Stimulated activated CD8-positive, alpha-beta memory T cell treated with anti-CD3 and anti-CD28 coated beads, Interleukin-7, amount 100 ng/mL, for 1 hour (primary cell): ENCODE measurements at places on chromosomes 3 and 15.

DNA sequence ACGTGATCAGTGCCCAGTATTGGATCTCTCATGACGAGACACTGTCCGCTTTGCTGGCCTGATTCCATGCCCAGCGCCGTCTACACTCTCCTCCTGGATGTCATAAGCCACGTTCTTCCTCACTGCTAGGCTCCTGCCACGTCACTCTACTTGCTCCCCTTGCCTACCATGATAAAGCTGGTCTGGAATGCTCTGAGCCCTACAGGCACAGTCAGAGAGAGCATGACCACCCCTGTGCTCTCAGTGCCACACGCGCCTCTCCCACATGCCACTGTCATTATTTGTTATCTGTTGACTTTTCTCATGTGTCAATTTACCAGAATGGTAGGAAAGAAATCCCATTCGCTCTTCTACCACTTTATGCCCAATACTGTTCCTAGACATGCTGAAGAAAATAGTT is 148.6 kb downstream of the ANO10 start:
- no peak for DNase-seq

GRCh38 chr3:132817646-132818177 is 95.5 kb upstream of the NPHP3 start:
- no peak for DNase-seq

- DNase-seq = no peak
These were observed 5.3 kb upstream of the BLM start for GRCh38 chr15:90711842-90712241.

DNA sequence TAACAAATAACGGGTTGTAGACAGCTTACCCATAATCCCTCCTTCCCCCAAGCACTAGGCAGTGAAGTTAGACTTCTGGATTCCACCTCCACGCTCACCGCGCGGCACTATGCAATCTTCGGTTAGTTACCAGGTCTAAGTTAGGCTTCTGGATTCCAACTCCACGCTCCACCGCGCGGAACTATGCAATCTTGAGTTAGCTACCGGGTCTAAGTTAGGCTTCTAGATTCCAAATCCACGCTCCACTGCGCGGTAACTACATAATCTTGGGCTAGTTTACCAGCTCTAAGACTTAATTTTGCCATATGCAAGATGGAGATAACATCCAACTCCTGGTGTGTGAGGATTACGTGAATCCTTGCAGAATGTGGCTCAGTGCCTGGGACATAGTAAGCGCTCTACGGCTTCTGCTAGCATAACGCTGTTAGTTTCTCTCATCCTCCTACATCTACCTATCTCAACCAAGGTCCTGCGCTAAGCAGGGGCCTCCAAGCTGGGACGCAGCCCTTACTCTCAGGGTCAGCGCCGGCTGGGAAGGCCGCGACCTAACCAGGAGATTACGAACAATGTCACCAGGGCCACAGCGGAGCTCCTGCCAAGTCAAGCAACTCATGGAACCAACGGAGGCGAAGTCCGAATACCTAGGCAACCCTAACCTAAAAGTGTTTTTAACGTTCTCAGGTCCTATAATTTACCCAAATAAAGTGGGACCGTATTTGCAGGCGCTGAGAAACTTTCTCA is 497 bp upstream of the RPLP1 start:
- DNase-seq = no peak

DNA sequence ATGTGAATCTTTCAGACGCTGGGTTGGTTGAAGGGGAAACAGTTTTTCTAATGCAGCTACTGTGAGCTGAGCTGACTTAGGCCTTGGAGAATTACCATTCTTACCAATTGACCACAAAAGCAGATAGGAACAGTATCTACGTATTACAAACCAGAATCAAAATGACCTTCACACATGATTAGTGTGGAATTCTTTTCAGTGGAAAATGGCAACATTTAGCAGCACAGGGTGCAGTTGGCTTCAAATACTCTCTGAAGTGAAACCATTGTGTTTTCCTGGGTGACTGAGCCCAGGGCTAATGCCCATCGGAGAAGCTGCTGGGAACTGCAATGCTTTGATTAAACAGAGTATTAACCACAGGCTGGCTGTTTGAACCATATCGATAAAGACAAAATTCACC is 40.2 kb upstream of the GOLGA8J start:
- DNase-seq = no peak

- no peak for DNase-seq
These were observed 19.9 kb upstream of the SCN10A start for GRCh38 chr3:38835939-38836338.

GRCh38 chr3:114846779-114847178 is 300.3 kb downstream of the ZBTB20 start:
- DNase-seq = no peak

DNA sequence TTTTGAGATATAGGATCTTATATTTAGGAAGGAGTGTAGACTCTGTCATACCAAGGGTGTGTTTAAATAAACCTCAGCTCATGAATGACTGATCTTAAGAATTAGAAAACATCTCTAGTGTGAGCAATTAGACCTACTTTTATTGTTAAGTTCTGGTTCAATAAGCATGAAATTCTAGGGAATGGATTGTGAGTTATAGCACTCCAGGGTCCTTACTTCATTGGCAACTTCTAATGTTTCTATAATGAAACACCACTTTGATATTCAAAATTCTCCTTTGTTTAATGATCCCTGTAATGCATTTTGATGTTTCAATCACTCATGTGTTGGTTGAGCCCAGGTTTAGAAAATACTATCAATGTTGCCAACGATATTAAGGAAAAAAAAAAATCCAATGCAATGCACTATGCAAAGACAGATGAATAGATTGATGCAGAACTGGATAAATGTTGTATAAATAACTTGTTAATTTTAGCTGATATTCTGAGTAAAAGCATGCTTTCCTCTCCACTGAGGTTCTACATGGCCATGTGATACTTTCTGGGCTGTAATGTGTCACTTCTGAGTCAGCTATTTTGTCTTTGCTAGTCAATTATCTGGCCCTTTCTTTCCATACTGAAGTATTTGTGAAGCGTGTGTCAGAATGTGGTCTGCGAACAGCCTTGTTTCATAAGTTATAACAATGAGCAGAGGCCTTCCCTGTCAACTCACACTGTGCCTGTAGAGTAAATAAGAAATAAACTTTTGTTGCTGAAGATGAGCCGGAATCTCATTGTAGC is 1035.9 kb downstream of the PLOD2 start:
- DNase-seq = no peak

DNA sequence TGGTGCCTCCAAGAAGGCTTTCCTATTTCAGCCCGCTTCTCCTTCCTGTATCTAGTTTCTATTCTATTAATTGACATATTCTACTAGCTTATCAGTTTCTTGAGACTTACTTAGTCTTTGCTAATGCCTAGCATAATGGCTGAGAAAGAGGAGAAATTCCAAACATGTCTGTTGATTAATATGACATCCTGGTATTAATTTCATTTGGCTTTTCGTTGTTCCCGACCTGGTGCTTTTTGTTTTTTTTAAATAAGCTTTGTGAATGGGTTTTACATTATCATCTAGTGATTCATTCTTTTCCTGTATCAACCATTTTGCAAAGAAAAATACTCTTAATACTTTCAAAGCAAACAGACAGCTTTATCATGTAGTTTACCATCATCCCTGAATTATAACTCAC is 13.1 kb downstream of the WDR53 start:
- DNase-seq = no peak

DNA sequence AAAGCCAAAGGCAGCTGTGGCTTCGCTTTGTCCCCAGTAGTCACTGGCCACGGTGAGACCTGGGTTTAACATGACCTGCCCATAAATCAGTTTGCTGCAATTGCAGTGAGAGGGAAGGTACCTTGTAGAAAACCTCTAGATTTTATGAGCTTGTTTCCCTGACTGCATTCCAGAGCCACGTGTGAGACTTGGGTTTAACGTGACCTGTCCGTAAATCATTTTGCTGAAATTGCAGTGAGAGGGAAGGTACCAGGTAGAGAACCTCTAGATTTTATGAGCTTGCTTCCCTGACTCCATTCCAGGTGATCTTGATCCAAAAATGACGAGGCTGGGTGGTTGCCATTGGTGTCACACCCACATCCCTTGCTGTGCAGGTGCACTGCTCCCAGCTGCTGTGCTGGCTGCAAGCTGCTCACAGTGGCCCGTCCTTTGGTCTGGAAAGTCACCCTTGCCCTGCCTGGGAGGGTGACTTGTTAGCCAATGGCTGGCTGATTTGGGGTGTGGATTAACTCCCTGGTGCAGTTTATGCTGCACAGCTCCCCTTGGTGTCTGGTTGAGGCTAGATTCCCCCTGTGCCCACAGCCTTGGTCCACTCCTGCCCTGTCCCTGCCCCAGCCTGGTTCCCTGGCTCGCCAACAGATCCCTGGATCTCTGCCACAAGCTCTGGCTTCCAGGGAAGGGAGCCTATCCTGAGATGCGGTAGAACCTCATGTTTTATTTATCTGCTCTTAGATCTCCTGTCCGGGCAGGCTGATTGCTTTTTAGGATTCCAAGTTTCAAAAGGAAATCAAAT is 192.7 kb upstream of the CTDSPL start:
- no peak for DNase-seq

DNA sequence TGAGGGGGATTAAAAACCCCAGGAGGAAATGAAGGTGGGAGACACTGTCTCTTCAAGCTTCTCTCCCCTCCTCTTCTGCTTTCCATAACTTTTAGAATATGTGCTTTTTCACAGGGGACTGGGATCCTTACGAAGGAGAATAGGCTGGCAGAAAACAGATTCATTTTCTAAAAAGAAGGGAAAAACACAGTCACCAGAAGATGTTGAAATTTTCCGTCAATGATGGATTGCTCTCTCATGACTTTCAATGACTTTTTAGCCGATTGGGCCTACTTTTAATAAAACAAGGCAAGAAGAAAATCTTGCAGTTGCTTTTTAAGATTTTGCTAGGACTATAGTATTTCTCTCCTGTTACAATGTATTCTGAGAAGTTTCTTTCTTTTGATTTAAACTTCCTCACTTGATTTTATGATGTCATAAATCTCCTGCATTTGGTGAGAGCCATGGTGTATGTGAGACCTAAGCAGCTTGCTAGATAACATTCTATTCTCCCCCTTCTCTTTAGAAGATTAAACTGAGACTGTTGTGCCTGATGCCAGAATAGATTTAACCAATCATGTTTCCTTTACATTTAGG is 241.2 kb downstream of the FEZF2 start:
- DNase-seq = no peak

DNA sequence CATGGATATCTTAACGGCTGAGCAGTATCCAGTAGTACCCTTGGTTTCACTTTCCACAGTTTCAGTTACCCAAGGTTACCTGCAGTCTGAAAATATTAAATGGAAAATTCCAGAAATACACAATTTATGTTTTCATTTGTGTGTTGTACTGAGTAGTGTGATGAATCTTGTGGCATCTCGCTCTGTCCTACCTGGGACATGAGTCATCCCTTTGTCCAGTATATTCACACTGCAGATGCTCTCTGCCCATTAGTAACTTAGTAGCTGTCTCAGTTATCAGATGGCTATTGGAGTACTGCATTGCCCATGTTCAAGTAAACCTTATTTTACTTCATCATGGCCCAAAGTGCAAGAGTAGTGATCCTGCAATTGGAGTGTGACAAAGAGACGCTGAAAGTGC is 26.1 kb downstream of the GASK1A start:
- DNase-seq = no peak

DNA sequence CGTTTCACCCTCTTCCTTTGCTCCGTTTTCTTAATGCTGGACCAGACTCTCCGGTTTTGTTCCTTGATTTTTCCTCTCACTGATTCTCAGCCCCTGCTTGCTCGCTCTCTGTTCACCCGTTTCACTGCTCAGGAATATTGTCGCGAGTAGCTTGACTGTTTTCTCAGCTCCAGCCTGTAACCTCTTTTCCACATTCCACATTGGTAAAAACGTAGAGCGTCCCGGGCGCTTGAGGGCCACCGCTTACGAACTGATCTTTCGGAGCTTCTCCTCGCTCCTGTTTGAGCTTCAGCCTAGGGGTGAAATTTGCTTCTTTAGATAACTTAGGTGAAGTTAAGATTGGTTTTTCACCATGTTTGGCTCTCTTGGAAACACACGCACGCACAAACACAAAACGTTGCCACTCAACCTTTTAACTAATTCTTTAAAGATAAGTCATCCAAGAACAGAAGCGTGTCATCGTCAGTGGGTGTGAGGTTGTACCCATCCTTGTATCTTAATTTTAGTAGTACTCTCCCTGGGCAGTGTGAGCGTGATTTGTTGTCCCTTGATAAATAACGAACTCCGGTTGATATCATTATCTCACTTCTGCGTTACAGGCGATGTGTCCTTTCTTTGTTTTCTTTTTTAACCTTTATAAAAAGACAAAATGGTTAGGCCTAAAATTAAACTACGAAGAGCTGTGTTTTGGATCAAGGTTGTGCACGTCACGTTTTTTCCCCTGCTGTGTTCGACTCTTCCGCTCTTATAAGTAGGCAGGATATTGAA is 1.0 kb downstream of the PAK2 start:
- no peak for DNase-seq

DNA sequence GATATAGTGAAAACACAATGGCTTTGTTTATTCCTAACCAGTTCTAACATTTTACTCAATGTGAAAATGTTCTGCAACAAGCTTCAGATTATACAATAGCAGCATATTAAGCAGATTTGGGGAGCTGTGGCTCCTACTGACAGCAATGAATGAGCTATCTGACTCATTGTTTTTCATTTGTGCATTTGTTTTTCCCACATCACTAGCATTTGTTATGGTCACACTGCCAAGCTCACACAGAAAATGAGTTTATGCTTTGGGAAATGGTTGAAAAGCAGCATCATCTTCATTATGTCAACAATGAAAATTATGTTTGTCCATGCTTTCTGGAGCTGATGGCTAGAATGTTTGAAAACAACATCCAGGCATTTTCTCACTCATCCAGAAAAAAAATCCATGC is 53.5 kb downstream of the ZPLD1 start:
- DNase-seq = no peak

GRCh38 chr3:77868725-77869124 is 828.8 kb downstream of the ROBO2 start:
- no peak for DNase-seq

DNA sequence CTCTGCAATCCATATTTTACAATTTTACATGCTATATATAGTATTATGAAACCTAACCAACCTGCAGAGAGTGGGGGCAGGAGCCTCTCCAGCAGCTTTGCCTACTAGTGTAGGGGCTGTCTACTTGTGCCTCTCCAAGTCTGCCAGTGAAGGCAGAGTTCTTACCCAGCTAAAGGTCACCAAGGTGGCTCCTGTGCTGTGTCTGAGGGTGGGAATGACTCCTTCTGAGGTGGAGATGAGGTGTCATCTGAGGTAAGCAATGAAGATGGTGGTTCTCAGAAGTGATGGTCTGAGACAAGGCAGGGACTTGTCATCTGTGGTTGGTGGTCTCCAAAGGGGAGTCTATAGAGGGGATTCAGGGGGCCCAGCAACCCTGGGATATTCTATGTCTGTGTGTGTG is 47.5 kb downstream of the SACM1L start:
- no peak for DNase-seq

DNA sequence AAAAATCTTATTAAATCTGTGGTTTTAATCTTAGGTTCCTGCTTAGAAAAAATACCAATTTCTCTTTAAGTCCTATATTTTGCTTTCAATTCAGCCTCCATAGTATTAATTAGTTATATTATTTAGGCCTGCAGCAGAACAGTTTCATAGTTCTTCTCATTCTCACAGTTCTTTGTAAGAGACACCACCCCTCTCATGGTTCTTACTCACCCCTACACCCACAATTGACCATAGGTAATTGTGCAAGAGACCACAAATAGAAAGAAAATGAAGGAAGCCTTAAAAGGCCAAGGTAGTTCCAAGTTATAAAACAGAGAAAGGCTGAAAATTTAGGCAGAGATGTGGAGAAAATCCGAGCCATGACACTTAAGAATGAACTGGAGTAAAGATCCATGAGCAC is 415.3 kb downstream of the TIGIT start:
- DNase-seq = no peak
